ENCODE measurements at places on chromosomes 3 and 15.

DNA sequence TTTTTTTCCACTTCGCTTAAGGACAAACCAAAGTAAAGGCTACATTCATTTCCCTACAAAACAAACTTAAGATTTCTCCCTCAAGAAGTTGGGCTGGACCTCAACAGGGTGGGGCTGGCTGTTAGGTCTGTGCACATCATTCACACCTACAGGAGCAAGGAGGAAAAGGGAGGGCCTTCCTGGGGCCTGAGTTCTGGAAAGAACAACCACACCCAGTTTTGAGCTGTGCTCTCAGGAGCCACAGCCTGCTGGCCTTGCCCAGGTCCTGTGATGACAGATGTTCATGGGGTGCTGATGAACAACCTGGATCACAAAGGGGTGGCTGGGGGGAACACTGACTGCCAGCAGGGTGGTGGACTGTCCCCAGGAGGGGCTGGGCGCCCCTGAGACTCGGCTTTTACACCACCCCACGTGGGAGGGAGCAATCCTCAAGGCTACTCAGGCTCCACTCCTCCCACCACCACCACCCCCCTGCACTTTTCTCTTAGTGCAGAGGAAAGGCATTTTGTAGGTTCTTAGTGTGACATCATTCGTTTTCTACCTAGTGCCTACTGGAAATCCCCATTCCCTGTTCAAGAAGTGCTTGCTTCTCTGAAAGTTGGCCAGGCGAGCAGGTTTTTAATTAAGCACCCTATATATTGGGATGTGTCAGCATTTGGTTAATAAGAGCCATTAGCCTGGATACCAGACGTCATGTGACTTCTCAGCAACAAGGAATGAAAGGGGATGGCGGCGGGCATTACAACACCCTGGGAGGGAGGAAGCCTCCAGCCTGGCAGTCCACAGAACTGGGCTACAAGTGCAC lies 35.7 kb downstream of the CCNB2 start:
- no peak for ATAC-seq

DNA sequence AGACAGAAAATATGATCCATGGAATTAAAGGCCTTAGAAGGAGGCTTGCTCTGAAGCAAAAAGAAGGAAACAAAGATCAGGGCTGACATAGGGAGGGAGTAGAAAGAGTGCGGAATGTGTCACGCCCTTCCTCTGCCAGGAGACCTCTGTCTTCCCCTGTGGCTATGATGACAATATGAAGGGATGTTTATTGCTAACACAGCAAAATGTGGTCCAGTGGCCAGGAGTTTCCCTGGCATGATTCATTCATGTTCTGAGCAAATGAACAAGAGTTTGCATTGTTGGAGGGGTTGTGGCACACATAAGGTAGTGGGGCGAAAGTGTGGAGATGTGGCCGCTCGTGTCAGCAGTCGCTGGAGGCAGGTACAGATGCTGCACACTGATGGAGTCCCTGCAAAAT lies 169.4 kb downstream of the SHQ1 start:
- ATAC-seq = no peak

DNA sequence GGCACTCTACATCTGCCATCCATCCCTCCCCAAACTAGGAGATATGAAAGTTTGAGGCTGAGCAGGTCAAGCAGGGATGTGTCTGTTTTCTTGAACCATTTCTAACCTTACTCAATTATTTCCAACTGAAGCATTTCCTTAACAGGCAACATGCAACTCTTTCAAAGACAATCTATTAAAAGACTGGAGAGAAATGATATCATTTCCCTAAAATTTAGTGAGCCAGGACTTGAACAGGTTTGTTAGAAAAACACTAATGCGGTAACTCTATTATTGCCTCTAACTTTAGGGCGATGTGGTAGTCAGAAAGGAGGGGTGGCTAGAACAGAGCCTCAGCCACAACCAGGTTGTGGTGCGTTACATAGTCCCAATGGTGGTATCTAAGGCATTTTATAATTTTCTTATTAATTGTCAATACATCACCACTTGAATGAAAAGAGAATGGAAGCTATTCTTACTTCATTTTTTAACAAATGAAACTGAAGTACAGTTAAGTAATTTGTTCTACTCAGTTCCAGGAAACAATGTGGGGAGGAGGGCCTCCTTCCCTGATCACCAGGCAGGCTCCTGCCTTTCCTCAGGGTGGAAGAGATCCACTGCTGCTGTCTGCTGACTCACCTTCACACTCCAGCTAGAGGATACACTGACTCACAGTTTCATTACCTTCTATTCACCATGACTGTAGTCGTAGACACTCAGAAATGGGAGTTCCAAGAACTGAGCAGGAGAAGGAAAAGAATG lies 22.8 kb downstream of the MYO1E start:
- peak; percentile 99 for ATAC-seq

DNA sequence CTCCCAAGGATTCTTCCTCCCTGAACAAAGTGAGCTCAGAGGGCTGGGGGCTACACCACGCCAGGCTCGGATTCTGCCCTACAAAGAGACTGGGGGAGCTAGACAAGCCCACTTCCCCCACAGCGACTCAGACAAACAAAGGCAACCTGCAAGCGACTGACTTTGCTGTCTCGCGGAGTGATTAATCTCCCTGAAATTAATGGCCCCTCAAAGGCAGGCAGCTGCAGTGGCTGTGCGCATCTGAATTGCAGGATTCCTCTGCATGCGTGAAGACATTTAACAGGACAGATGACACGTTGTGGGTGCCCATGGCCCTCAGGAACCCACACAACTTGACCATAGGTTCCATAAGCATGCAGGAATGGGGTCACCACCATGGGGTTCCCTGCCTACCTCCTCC lies 18.4 kb downstream of the CTXND1 start:
- ATAC-seq = no peak

- no peak for ATAC-seq
Measured at GRCh38 chr3:160200353-160200752, 24.9 kb upstream of the C3orf80 start.

DNA sequence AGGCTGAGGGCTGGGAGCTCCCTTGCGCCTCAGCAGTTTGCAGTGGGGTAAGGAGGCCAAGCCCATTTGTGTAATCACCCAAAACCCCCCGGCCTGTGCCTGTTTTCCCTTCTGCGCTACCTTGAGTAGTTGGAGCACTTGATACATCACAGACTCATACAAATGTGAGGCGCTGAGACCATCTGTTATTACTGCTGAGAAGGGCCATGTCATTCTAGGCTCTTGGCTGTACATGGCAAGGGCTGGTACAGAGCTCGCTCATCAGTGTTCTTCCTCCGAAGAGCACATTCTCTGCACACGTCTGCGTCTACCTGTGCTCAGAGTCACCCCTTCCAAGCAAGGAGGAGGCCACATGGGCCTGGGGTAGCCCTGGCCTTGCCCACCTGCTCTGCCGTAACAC lies 9.3 kb downstream of the PLA2G4B start:
- no peak for ATAC-seq

DNA sequence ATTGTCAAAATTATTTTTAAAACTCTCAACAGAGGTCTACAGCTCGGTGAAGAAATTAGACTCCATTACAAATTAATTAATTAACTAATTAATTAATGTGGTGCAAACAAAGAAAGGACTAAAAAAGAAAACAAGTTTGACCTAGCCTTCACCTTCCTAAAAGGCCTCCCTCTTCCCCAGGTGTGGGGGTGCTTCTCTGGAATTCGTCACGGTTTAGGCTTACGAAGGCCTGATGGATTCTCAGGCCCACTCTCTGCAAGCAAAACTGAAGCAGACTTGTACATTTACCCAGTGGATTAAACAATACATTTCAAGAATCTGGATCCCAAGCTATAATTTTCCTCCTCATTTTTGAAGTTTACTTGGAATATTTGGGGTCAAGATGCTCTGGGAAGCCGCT lies 88.6 kb downstream of the TM4SF4 start:
- ATAC-seq = no peak

DNA sequence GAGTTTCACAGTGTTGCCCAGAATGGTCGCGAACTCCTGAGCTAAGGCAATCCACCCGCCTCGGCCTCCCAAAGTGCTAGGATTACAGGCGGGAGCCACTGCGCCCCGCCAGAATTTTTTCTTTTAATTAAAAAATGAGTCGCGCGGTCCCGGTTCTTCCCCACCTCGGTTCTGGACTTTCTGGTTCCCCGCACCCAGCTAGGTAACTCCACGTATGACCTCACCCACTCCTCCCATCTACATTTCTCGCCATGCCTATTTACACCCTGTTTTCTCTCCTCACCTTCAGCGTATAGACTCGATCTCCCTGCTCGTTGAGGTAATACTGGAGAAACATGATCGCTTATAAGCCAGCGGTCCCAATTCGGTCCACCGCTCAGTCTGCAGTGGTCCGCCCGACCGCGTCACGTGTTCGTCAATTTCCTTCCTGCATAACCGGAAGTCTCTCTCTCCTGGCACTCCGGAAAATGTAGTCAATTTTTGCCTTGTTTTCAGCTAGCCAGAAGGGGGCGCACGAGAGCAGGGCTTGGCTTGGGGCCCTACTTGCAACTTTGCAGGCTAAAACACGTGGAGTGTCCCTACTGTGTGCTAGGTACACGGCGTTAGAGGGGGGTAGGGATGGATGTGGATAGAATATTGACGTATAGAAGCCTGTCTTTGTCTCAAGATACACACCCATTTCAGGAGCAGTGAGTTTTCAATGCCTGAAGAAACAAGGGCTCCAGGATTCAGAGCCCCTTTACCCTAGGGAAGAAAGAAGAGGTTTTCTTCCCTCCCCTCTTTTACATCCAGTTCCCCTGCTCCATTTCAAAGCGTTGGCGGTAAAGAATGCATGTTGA lies at the start of the genes NOP10 and NUTM1:
NOP10 (minus strand) TSS at position 400 of the 839 bp plus-strand sequence; CDS start at position 337, 63 bp downstream.
NUTM1 (plus strand) TSS at position 579 of the 839 bp plus-strand sequence. CDS start 382 bp downstream, outside the sequence.
- peak; percentile 94 for ATAC-seq

DNA sequence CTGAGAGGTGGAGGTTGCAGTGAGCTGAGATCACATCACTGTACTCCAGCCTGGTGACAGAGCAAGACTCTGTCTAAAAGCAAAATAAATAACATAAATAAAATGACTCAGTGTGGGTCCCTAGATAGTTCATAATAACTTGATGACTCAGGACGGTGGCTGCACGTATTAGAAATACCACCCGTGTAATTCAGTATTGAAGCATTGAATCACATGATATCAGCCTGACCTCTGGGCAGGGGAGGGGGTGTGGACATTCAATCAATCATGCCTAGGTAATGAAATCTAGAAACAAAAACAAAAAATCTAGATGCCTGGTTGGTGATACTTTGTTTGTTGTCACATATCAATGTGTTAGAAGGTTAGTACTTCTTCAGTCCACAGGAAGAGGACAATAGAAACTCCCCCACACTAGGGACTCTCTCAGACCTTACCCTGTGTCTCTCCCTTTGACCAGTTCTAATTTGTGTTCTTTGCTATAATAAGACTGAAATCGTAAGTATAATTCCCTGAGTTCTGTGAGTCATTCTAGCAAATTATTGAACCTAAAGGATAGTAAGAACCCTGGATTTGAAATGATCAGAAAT lies 177.3 kb downstream of the GAP43 start:
- peak; percentile 83 for ATAC-seq

GRCh38 chr15:90990446-90990845 lies 3.9 kb downstream of the PRC1 start:
- no peak for ATAC-seq

- no peak for ATAC-seq
Measured at GRCh38 chr15:71736286-71736947, 73.9 kb upstream of the NR2E3 start.

- peak; percentile 58 for ATAC-seq
Measured at GRCh38 chr3:120449701-120450599, 842 bp downstream of the FSTL1 start.

- no peak for ATAC-seq
Measured at GRCh38 chr15:33204926-33205325, 10.4 kb upstream of the FMN1 start.

- ATAC-seq = no peak
Measured at GRCh38 chr3:98577178-98577895, 16.1 kb downstream of the CPOX start.

DNA sequence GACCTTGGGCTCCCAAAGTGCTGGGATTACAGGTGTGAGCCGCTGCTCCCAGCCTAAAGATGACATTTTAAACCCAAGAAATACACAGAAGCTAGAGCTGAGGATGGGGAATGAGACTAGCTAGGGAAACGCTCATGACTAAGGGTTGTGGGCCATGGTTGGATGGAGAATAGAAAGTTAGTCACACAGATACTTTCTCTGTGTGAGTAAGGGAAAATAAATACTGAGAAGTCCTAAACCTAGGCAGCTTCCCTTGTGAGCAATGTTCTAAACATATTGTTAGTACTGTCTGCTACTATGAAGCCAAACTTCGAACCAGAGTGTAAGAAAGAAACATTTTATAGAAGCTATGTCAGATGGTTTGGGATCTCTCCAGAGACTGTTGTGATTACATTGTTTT lies 304.8 kb upstream of the STAC start:
- ATAC-seq = no peak

- ATAC-seq = no peak
Measured at GRCh38 chr3:186411089-186411488, 49.1 kb upstream of the DGKG start.

GRCh38 chr3:60046210-60046609 lies 996.4 kb upstream of the CFAP20DC start:
- ATAC-seq = no peak

GRCh38 chr3:18870074-18870640 lies 278.2 kb upstream of the KCNH8 start:
- ATAC-seq = peak; percentile 46

GRCh38 chr15:90934256-90934948 lies 683 bp upstream of the UNC45A start:
- peak; percentile 63 for ATAC-seq

DNA sequence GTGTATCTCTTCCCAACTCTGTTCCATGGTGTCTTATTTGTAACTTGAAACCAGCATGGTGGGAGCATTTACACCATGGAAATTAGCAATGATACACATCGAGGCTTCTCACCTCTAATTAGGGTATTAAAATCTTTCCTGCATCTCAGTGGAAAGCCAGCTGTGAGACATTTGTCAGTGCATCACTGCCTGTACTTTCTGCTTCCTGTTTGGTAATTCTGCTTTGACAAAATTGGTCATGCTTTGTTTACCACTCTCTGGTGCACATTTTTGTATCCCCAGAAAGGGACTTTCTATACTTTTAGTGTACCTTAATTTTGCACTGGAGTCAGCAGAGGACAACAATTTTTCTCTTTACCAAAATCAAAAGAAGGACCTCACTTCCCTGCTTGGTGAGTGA lies 402.1 kb downstream of the PDCD6IP start:
- no peak for ATAC-seq

GRCh38 chr3:159273608-159274007 lies 471.8 kb downstream of the MFSD1 start:
- 0 out of 3 replicates have a peak, but pooled peaks have one; percentile 43 for ATAC-seq

- peak; percentile 15 for ATAC-seq
Measured at GRCh38 chr3:141385406-141386125, 17.3 kb downstream of the ZBTB38 start.

- ATAC-seq = peak; percentile 36
Measured at GRCh38 chr3:16400106-16400931, 113.2 kb downstream of the RFTN1 start.

DNA sequence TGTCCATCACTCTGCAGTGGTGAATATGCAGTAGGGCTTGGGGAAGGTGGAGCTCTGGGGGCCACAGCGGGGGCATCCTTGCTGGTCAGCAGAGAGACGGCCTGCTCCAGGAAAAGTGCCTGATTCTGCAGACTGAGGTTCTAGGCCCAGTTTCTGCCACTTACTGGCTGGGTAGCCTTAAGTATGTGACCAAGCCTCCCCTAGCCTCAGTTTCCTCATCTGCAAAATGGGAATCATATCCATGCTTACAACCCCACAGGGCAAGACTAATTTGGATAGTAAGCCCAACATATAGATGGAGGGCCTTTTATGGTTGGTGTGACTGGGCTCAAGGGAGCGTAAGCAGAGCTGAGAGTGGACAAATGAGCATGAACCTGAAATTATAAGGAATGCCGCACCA lies 60.8 kb downstream of the OXNAD1 start:
- no peak for ATAC-seq

- no peak for ATAC-seq
Measured at GRCh38 chr15:90787881-90788280, 70.7 kb downstream of the BLM start.

- no peak for ATAC-seq
Measured at GRCh38 chr3:101340591-101340990, 20.2 kb upstream of the IMPG2 start.
